IPS-NIHi11 (cell line): ENCODE measurements at places on chromosomes 11 and 22.

- no peak for DNase-seq
These were observed 34.7 kb upstream of the CLNS1A start for GRCh38 chr11:77672264-77672663.

- DNase-seq, result no peak
These were observed 49.5 kb upstream of the ACCSL start for GRCh38 chr11:43998308-43998707.

DNA sequence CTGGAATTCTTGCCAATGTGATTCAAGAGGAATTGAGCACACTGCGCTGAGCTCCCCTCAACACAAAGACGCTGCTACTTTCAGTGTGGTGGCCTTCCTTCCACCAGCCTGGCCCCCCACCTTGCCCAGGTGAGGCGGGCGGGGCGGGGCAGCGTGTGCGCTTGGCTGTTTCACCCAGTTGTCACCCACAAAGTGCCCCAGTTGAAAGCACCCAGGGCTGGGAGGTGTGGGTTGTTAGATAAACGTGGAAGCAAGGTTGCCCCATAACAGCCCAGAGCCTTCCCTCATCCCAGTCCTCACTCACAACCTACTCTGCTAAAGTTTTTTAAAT is 43.1 kb downstream of the CACNG2 start:
- no peak for DNase-seq

- no peak for DNase-seq
These were observed 798.4 kb upstream of the TENM4 start for GRCh38 chr11:80239217-80239616.

DNA sequence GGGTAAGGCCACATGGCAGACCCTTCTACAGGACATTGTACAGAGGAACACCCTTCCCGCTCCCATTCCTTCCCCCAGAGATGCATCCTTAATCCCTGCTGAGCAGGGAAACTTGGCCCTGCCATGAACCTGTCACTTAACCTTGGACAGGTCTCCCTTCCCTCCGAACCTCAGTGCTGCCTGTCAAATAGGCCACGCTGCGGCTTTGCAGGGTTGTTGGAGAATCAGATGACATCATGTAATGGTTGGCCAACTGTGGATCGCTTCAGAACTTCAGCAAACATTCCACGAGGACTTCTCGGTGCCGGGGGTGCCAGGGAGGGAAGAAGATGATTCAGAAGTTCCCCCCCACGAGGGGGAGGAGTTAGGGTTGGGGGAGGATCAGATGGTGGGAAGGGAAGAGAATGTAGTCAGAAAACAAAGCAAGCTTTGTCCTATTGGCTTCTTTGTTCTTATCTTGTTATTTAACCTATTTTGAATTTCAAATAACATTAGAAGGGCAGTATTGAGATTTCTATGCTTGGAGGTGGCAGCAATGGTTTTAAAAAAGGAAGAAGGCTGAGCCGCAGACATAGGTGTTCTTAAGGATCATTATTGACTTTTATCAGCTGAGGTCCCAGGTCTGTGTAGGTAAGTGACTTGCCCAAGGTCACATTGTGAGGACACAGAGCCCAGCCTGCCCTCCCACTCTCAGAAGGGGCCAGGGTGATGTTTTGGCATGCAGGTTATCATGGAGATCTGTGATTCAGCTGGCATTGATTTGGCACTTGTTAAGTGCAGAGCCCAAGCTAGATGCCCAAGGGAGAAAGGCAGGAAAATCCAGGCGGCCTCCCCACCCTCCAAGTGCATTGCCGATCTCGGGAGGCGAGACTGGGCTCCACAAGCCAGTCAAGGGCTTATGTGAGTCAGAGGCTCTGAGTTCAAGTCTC is 3.1 kb downstream of the CDC42EP1 start:
- DNase-seq, result no peak

DNA sequence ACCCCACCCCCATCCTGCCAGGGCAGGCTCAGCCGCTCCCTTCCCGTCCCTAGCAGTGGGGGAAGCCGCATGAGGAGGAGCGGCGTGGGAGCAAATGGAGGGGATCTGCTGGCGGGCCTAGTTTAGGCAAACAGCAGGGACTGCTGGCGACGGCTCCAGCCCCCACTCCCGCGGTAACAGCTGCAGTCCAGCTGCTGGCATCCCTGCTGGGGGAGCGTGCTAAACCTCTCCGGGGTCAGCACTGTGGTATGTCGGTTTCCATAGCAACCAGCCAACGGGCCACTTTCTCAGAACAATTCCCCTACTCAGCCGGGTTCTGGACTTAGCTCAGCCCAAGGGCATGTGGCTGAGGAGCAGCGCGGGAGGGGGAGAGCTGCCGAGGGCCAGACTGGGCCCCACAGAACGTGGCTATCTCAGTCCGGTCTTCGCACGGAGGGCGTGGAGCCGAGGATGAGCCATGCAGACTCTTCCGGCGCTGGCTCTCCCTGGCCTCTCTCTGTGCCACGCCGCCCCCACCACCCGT is 98.8 kb downstream of the PKNOX2 start:
- DNase-seq, result peak; percentile 86

DNA sequence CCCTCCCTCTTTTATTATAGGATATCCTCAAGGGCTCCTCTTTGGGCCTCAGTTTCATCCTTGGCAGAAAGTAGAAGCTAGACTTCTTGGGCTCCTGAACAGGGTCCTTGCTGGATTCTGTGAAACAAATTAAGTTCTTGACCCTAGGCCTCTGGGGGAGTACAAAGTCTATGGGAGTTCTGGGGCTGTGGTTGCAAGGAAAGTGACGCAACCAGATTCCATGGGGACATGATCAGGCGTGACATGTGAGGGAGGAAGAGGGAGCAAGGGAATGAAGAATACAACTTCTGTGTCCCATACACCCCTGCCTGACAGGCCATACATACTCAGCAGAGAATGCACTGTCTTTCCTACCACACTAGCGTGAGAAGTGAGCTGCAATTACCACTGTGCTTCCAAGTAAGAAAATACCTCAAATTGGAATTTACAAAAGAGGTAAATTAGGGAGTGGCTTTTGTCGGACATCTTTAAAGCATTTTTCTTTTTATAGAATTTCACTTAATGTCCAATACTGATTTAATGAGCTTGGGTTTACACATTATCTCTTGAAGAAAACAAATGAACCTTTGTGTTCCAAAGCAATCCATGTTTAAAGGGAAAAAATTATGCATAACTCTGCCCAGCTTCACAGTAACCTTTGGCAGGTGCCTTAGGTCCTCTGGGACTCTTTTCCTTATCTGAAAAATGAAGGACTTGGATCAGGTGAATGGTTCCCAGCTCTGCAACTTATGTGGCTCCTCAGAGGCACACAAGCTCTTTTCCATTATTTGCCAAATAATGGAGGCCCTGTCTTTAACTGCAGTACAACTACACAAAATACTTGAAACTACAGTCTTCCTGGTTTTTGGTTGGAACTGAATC is 38.9 kb downstream of the LIMK2 start:
- DNase-seq, result no peak

GRCh38 chr11:105929084-105929955 is 92.7 kb downstream of the MSANTD4 start:
- DNase-seq, result no peak

DNA sequence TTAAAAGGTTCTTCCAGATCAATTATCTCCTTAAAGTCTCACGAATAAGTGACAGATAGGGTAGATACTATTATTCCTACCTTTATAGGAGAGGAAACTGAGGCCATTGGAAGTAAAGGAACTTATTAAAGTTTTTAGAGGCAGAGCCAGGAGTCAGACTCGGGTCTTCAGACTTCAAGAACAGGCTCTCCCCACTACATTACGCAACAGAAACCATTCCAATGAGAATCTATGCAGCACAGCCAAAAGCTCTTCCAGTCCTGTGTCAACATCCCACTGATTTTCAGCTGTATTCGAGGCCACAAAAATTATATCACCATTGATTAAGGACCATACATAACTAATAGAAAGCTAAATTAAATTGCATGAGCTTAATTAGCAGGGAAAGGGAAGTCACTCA is 77.4 kb downstream of the RELT start:
- DNase-seq, result no peak

DNA sequence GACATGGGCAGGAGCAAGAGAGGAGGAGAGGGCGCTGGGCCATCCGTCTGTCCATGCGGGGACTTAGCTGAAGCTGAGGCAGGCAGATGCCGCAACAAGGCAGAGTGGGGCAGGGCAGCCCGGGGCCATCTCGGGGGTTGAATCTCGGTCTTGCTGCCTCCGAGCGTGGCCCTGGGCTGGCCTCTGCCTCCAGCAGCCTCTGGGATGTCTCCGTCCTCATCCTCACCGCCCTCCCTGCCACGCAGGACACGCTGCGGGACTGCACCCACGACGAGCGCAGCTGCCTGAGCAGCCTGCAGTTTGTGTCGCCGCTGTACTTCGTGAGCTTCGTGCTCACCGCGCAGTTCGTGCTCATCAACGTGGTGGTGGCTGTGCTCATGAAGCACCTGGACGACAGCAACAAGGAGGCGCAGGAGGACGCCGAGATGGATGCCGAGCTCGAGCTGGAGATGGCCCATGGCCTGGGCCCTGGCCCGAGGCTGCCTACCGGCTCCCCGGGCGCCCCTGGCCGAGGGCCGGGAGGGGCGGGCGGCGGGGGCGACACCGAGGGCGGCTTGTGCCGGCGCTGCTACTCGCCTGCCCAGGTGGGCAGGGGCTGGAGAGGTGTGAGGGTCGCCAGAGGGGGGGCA is 108.4 kb downstream of the CACNA1I start:
- DNase-seq, result no peak
